ENCODE measurements at places on chromosomes 5 and 9. TPM values are rescaled to one million over a fixed set of nuclear protein-coding genes. Genes with fewer than 3 reads are reported as not detected.

DNA sequence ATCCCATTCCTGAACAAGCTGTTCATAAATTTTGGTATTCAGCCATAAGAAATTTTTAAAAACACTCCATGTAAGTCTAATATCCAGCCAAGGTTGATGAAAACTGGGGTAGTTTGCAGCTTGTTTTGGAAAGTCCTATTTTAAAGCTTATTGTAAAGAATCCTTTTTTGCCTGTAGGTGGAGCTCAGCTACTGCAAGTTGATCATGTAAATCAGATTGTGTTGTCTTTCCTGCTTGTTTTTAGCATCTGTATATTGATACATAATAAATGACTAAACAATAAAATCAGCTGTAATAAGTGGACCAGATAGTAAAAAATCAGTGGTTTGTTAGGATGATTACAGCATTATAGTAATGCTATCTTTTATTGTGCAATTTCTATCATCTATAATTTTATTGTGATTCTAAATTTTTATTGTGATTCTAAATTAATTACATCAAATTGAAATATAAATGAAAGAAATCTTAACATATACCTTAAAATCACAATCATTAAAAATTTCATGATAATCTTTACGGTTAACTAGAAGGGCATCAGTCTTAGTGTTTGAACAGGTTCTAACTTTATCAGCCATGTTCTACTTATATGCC lies 42.4 kb downstream of the CWC27 start:
- no peak for DNase-seq

GRCh38 chr5:43648499-43649124 lies 45.6 kb downstream of the NNT start:
- no peak for DNase-seq

DNA sequence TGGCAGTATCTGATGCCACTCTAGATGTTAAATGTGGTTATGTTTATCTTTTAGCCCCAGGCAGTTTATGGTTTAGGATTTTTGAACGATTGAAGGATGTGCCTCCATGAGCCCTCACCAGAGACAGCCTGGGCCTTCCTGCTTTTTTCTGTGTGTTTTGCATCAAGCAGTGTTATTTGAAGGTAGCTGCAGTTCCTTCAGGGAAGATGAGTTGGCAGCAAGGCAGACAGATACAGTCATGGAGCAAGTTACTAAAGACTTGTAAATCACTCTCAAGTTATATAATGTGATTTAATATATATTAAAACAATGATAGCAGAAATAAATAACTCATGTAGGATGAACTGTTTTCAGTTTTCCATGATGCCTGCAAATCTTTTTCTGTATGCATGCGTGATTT lies 204.9 kb downstream of the CD180 start:
- no peak for DNase-seq

DNA sequence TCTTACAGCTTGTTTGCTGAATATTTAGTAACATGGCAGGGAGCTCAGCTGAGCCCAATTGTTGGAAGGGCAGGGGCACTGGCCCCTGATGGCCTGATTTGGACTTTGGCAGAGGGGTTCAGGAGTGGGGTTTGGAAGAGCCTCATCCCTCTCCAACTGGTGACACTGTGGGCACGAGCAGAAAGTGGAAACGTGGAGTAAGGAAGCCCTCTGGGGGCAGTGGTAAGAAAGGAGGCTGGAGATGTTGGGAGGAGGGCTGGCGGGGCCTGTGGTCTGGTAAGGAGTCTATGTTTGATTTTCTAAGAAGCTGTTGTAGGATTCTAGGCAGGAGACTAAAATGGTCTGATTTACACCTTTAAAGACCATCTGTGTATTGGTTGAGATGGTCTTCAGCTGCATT lies 208.9 kb downstream of the HSPA4 start:
- no peak for DNase-seq

- no peak for DNase-seq
Observed at GRCh38 chr9:133460405-133461175, 812 bp downstream of the CACFD1 start.

DNA sequence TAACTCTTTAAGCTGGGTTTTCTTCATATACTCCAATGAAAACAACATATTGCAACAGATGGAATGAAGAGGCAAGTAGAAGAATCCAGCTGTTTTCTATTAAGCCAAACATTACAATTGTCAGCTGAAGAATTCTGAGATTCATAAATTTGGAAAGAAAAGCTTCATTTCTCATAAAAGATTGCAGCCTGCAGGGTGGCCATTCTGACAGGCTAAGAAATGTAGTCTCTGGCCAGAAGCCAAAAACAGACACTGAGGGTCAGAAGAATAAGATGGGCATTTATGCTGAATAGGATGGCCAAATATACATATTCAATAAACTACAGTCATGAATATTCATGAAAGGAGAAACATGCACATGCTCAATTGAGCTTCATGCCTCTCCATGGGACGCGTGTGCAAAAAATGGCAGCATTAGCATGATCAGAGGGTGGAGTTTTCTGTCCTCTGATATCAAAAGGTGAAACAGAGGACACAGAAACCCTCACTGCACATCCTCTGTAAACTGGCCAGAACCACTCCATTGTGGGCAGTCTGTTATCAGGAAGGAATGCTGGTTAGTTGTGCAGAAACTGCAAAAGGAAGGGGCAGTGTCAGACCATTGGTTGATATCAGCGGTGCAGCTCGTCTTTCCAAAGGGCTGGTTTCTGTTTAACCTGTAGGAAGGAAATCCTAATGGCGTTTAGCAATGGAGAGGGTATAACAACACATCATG lies 50.2 kb downstream of the FXN start:
- no peak for DNase-seq

DNA sequence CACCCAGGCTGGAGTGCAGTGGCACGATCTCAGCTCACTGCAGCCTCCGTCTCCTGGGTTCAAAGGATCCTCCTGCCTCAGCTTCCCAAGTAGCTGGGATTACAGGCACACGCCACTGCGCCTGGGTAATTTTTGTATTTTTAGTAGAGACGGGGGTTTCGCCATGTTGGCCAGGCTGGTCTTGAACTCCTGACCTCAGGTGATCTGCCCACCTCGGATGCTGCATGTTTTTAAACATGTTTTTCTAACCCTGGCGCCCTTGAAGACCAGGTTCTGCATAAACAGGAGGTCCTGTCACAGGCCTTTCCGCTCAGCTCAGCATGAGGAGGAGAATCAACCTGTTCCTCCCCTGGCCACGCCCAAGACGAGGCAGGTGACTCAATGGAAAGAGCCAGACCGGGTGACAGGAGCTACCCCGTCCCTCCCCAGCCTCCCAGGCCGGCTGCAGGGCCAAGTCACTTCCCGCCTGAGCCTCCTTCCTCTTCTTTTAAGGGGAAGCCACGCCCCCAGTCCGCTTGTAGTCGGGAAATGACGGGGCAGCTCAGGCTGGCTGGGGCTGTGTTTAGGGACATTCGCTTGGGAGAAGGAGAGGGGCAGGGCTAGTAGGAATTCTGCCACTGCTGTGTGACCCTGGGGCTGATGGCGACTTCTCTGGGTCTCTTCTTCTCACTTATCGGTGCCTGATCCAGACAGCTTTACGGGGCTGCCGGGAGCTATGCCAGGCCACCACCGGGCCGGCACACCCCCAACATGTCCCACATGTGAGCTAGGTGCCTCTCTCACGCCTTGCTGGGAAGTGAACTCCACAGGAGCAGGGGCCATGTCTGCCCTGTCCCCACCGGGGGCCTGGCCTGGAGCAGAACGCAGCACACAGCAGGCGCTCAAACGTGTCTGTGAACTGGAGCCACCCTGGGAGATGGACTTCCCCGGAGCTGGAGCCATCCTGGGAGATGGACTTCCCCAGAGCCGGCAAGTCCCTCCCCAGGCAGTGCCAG lies 6.1 kb downstream of the NOTCH1 start:
- peak; percentile 87 for DNase-seq

DNA sequence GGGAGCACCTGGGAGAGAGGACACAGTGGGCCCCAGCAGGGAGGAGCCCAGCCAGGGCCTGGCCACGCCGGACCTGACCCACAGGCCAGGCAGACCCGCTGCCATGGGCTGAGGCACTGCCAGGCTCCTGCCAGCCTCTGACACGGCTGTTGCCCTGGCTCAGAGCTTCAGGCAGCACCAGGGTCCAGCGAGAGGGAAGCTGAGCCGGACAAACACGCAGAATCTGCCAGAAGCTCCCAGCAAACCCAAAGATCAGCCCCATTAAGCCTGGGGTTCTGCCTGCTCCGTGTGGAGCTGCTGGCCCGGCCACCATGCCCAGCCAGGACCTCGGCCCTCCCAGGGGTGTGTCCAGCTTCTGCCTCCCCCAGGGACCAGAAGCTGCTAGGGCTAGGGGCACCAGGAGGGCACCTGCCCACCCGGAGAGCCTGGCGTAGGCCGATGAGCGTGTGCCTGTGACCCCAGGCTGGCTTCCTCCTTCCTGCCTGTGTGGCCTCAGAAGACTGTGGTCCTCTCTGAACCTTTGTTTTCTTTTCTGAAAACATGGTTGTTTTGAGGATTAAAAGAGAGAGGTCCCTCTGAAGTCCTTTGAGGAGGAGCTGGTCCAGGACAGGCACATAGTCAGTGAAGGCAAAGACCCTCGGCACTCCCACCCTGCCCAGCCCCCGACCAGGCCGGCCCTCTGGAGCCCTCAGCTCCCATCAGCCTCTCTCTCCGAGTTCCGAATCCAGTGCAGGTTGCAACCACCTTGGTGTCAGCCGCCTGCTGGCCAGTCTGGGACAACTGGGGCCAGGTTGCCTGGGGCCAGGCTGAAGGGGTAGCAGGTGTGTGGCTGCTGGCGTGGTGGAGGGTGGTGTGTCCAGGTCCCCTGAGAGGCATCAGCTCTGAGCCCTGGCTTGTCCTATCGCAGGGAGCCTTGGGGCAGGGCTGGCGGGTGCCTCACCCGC lies 39.6 kb downstream of the KCNT1 start:
- DNase-seq: peak; percentile 74

DNA sequence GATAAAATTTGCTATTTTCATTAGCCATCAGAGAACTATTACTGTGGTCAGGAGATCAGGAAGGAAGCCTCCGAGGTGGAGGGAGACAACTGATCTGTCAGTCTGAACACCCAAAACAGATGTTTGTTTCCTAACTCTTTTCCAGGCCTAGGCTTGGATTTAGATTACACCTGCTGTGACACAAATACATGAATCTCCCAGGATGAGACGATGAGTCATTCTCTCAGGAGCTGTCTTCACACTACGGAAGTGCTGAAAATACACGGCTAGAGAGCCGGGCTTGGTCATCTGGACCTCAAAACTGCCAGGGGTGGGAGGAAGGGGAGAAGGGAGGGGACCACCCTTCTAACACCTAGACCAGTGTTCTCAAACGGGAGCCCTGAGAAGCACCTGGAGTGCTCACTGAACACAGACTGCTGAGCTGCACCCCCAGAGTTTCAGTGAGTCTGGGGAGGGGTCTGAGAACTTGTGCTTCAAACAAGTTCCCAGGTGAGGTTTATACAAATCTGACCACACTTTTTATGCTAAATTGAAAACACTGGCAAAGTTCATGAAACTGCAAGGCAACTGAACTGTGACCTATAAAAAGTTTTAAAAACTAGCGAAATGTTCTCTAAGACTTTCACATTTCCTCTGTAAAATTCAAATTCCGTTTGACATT lies 80.3 kb upstream of the EQTN start:
- DNase-seq: no peak

GRCh38 chr9:95134457-95134881 lies 183.0 kb downstream of the FANCC start:
- no peak for DNase-seq

DNA sequence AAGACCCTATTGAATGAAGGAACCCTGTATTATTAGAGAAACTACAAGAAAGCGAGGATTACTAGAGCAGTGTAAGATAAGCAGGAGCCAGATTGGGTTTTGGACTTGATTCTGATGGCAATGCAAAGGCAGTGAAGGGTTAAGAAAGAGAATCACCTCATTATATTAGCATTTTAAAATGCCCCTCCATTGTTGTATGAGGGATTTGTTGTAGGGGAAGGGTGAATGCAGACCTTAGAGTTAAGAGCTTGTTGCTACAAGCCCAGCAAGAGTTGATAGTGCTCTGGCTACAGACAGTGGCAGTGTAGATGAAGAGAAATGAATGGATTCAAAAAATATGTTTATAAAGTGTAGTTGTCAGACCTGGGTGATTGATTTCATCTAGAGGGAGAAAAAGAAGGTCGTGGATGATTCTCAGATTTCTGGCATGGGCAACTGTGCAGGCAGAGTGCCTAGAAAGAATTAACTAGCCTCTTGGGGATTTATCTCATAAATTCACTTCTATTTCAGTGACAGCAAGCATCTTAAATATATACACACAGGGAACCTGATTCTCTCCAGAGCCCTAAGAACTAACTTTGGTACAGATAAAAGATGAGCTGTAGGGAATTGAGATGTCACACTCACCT lies 344.8 kb downstream of the ARRDC3 start:
- DNase-seq: peak; percentile 34

- peak; percentile 81 for DNase-seq
Observed at GRCh38 chr9:34400275-34400674, 23.6 kb upstream of the MYORG start.

GRCh38 chr9:131606896-131607567 lies 61.7 kb downstream of the PRRT1B start:
- DNase-seq: no peak

DNA sequence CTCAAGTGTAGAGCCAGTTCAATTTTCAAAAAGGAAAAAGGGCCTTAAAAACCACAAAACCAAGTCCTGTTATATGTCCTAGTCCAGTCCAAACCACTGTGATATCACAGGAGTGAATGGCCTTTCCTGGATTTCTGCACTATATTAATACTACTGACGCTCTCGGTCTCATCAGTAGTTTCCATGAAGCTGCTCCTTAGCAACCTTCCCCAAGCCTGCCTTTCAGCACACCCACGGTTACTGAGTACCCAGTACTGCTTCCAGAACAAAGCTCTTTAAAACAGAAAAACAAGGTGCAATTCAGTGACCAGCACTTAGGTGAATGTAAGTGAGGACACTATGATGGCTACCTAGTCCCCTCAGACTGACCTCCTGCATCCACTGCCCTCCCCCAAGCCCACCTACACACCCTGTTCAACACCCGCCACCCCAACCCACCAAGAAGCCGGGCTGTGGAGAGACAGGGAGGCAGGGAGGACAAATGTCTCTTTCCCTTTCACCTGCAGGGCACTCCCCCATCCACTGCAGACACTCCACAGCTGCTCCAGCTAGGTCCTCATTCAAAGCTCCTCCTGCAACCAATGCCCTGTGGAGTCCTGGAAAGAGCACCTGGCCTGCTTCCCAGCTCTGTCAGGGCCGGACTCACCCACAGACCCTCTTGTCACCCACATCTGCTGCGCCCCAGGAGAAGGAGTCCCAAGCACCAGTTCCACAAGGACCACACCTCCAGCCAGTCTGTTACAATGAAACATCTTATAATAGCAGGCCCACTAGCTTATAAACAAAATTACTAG lies 25.9 kb downstream of the PSMB7 start:
- DNase-seq: no peak

The TMEM171 gene
- total RNA-seq: 4.8 TPM

The PROB1 gene
- 1.7 TPM for total RNA-seq

The RFK gene
- 17.5 TPM for total RNA-seq

The CDX1 gene
- 0.62 TPM for total RNA-seq

The SPATA24 gene
- total RNA-seq: 7.7 TPM

The SGCD gene
- total RNA-seq: 0.04 TPM

The PCDHB13 gene
- not detected for total RNA-seq
